Activated naive CD4-positive, alpha-beta T cell treated with Interleukin-2 at 50 U/mL for 16 hours (primary cell): ENCODE measurements at places on chromosomes 5 and 9.

- no peak for DNase-seq
These were observed 760.1 kb downstream of the MAT2B start for GRCh38 chr5:164265566-164265965.

DNA sequence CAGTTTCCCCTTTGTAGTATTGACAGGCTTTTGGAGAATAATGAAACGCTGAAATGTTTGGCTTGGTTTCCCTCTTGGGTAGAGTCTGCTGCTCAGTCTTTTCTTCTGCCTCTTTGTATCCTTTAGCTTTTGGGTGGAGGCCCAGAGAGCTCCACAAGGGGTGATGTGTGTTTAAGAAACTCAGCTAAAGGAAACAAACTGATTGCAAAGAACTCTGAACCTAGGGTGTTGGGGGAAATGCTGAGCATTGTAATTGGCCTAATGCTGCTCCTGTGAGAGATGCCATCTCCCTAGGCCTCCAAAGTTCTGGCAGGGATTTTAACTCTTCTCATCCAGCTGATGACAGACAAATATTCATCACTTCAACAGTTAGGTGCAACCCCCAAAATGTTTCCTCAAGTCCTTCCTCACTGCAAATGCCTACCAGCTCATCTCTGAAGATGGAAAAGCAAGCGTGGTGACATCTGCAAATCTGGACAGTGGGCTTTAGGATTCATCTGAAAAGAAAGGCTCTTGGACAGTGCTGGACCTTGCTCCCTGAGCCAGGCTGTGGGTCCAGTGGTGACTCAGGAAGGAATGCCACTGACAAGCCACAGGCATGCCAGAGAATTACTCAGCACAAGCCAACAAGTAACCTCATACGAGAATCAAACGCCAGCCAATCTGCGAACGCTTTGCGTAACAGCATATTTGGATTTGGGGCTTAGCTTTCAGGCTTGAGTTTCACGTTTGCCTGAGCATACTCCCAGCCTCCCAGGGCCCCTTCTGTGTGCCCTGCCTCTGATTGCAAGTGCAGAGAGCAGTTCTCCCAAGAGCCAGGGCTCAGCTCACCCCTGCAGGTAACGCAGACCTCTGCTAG, 30.5 kb upstream of the ZSWIM6 start:
- DNase-seq, result no peak

DNA sequence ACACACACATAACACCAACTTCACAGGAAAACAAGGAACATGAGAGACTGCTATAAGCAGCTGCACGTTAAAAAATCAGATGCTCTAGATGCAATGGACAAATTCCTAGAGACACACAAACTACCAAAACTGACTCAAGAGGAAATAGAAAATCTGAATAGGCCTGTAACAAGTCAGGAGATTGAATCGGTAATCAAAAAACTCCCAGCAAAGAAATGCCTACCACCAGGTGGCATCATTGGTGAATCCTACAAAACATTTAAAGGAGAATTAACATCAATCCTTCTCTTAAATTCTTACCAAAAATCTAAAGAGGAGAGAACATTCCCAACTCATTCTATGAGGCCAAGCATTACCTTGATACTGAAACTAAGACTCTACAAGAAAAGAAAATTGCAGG, 54.9 kb downstream of the NDST1 start:
- DNase-seq, result no peak

DNA sequence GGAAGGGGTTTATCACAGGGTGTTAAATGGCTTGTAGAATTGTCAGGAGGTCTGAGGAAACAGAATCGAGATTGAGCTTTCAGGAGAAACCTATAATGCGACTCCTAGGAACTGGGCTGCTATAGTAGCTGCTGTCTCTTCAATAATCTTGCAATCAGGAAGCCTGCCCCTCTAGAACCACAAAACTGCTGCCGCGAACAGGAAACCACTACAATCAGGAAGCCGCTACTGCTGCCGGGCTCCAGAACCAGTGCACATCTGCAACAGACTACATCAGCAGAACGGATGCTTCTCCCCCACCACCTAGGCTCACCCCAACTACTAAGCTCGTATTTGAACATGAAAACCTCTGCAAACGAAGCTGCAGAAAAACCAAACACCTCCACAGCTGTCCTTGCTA, 31.6 kb downstream of the TNFSF8 start:
- peak; percentile 64 for DNase-seq

- no peak for DNase-seq
These were observed 18.4 kb upstream of the DEPDC1B start for GRCh38 chr5:60718166-60718892.

GRCh38 chr5:123262216-123262823, 160.9 kb downstream of the CEP120 start:
- DNase-seq, result no peak

DNA sequence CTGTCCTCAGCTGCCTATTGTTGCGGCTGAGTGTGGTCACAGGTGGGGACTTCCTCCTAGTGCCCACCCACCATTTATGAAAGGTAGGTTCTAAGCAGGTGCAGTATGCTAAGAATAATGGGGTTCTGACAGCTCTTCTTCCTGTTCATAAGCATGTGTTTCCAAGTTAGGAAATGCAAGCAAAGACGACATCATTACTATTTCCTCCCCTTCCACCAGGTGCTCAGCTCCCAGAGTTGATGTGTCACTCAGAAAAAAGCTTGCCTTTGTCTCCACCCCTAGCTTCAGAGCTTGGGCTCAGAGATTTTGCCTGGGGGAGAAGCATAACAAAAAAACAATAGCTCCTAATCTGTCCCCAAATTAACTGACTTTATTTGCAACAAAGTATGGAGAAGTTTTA, 1076.7 kb downstream of the NR2F1-AS1 start:
- no peak for DNase-seq

- no peak for DNase-seq
These were observed 176.2 kb downstream of the SMC2 start for GRCh38 chr9:104269996-104270963.

GRCh38 chr5:21219251-21219650, 1231.3 kb upstream of the CDH18 start:
- DNase-seq, result no peak

- no peak for DNase-seq
These were observed 28.5 kb downstream of the KCNMB1 start for GRCh38 chr5:170360709-170361108.

DNA sequence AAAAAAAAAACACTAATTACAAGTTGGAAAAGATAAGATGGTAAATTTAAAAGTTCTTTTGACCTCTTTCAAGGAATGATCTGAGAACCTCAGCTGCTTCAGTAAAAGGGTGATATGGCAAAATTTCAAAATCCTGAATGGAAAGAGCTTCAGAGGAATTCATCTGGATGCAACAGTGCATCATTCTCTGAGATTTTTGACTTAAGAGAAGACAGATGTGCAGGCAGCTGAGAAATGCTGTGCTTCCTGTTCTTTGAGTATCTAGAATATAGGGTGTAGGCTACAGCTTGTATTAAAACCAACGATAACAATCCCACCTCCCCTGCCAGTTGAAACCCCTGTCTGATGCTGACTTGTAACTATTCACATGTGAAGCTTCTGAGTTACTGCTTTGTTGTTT, 6.2 kb downstream of the FRMPD1 start:
- no peak for DNase-seq

DNA sequence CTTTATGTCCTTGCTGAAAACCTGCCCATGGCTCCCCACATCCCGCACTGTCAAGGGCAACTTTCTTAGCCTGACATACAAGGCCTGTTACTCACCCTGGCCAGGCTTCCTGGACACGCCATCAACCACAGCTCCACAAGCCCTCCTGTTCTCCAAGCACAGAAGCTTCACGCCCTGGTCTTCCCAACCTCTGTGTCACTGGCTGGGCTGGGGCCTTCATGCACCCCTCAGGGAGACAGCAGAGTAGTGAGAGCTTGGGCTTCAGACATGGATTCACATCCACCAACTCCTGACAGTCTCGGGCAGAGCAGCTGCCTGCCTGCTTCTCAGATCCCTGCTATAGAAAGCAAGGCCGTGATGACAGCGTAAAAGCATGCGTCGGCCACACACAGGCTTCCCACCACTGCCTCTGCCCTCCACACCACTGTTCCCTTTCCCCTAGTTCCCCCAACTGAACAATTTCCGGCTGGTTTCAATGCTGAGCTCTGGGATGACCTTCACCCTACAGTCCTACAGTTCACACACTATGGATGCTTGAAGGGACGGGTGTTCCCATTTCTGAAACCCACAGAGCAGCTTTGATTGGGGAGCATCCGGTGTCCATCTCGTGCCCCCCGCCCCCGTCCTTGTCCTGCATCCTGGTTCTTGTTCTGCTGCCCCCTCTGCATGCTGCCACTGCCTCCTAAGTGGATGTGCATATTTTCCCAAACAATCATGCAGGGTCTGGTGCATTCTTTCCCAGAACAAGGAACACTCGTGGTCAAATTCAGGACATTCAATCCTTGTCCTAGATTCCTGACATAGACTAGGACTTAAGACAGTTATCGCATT, 33.4 kb upstream of the ADAMTS2 start:
- no peak for DNase-seq

GRCh38 chr5:141704782-141705297, 22.8 kb upstream of the ARAP3 start:
- DNase-seq, result no peak

DNA sequence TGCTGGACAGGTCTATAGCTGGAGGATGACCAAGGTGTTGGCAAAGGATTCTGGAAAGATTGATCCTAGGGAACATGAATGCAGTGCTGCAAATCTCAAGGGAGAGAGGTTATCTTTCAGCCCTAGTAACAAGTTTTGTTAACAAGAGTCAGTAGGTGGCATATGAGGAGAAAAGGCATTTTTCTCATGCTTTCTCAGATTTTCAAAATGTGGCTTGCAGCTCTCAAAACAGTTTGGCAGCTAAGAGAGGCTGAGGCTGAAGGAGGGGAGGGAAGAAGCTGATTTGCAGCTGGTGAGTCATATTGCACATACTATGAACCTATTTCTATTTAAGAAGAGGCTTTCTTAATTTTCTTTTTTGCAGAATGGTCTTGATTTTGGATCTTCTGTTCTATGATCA, 64.3 kb upstream of the PCA3 start:
- DNase-seq, result no peak

- no peak for DNase-seq
These were observed 154.6 kb downstream of the SYK start for GRCh38 chr9:90956026-90956810.

DNA sequence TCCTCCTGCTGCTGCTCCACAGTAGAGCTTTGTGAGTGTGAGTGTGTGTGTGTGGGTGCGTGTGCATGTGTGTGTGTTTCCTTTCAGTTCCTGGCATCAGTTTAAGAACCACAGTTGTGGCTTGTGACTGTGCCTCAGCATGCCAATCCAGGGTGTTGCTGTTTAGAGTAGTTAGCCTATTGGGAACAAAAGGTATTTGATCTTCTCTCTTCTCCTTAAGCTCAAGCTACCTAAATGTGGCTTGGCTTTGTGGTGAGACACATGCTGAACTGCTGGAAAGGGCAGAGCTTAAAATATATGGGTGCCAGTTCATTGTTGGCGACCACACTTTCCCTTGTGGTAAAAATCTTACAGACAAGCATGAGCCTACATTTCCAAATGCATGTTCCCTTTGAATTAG, 116.6 kb upstream of the BNC2 start:
- no peak for DNase-seq

GRCh38 chr5:6391151-6391550, 12.8 kb upstream of the MED10 start:
- DNase-seq, result no peak

DNA sequence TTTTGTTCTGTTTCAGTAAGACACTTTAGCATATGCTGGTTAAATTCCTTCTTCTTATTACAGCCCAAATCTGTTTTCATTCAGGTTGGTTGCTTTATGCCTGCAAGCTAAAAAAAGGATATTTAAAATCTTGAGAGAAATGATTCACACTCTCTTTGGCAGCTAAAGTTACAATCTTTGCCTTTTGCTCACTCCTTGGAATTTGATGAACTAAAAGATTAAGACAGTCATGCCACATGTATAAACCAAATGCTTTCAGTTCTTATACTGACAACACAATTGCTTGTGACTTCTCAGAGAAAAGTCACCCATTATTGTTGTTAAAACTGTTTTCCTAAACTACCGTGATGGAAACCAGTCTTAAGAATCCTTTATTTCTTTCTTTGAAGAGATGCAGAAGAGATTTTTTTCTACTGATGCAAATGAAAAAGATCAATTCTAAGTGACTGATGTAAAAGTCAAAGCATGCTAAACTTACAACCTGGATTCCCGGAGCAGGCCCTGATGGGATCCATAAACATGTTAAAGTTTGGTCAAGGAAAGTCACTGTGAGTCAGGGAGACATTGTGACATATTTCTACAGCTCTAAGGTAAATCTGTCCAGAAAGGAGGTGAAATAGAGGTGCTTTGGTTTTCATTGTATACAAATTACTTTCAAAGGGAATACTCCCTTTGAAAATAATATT, 144.2 kb upstream of the CDH10 start:
- no peak for DNase-seq

DNA sequence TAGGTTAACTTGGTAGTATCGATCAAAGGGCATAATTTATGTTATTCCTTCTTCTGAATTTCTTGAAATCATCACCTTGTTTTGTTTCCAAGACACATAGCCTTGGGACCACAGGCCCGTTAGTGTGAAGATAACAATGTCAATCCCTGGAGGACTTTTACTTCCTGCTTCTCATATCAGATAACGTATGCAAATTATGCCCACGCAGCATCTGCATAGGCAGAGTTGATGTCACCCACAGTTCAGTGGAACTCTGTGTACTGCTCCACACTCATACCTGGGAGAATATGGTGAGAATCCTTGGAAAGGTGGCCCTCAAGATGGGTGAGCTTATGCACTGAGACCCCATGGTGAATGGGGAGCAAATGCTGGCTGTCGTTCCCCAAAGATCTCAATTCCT, 95.0 kb downstream of the CFAP90 start:
- no peak for DNase-seq

GRCh38 chr5:76766746-76767145, 50.8 kb downstream of the F2R start:
- no peak for DNase-seq

GRCh38 chr9:96331236-96331947, 29.4 kb upstream of the HSD17B3 start:
- no peak for DNase-seq

- no peak for DNase-seq
These were observed 205.0 kb upstream of the IER5L start for GRCh38 chr9:129383019-129383560.

GRCh38 chr5:154269414-154269813, 78.9 kb downstream of the GALNT10 start:
- no peak for DNase-seq

DNA sequence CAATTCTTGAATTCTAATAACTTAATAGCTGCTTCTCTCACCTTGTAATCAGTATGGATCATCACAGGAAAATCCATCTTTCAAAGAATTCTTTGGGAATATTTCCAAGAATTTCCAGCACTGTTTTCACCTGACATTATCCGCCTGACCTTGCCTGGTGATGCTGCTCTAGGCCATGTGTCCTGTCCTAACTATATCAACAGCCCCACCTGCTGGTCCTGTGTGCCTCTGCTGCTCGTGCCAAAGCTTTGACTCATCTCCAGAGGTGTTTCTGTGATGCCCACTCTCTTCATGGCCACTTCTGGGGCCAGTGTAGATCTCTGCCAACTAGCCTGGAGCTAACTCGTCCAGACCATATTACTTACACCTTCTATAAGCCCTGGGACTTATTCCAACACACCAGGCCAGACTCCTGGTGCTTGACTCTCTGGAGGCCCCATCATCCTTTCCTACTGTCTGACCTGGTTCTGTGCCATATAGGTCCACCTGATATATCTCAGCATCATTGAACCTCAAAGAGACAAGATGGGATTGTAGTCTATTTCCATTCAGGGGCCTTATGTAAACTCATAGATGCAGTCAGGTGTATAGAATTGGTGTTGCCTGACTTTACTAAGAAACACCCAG, 67.5 kb upstream of the CKMT2 start:
- DNase-seq, result peak; percentile 58

- peak; percentile 41 for DNase-seq
These were observed 804 bp downstream of the TTC39B start for GRCh38 chr9:15306068-15306756.
